ENCODE measurements at places on chromosomes 4 and X.

DNA sequence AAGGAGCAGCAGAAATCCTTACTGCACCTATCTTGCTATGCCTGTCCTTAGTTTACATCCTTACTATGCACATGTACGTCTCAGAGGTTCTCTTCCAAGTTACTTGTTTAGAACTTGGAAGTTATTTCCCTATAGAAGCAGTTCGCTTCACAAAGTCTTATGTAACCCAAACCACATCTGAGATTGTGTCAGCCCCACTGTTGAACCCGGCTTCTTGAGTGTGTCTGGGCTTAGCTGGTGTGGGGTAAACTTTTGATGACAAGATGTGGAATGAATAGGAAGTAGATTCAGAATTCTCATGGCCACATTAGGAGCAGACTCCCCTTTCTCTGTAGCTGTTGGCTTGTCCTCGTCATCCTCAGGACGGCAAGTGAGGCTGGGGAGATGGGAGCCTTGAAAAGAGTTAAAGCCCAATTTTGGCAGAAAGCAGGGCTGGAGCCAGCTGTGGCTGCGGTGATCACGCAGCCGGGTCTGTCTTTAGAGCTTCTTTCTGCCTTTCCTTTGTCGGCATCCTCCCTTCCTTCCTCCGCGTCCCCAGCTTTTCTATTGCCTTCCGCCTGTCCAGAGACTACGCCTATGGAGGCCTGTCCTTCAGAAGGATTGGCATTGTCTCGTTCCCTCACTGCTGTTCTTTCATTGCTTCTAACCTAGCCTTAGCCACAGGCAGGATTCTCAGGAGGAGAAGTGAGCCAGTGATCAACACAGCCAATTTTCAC, 23.0 kb upstream of the LIMCH1 start:
- DNase-seq: no peak

GRCh38 chr4:85475631-85476233, 782 bp downstream of the ARHGAP24 start:
- no peak for DNase-seq

- no peak for DNase-seq
These were observed 175.8 kb downstream of the RASL11B start for GRCh38 chr4:53037892-53038291.

GRCh38 chr4:91220315-91220714, 1083.5 kb upstream of the GRID2 start:
- DNase-seq: no peak

- DNase-seq: no peak
These were observed 122.2 kb upstream of the PDE5A start for GRCh38 chr4:119750771-119751170.

DNA sequence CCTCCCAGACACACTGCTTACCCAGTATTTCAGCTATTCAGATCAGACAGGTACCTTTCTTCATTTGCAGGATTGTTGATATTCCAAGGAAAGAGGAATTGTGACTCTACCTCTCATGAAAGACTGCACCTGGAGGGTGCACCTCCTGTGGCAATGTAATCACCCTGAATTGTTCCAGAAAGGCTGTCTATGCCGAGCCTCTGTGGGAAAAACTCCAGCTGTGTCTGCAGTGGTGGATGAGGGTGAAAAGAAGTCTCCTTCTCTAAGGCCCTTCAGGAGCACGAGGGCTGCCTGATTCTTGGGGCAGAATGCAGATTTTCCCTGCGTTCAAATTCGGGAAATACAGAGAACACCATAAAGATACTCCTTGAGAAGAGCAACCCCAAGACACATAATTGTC, 108.2 kb upstream of the ADAMTS3 start:
- DNase-seq: no peak

- no peak for DNase-seq
These were observed 8.8 kb upstream of the ENAM start for GRCh38 chr4:70619778-70620177.

DNA sequence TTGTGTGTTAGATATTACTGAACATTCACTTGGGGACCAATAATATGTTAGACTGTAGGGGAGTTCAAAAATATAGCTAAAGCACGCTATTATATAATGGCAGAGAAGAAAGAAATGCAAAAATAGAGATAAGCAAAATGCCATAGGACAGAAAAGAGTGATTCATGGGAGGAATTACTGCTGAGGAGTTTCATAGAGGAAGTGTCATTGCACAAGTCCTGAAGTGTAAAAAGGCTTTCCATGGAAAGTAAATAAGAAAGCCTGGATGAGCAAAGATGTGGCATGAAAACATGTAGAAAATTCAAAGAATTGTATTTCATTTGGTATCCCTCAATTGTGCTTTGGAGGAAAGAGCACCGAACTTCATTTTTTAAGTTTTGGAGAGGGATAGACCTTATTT, 14.5 kb downstream of the HMGB2 start:
- DNase-seq: no peak

DNA sequence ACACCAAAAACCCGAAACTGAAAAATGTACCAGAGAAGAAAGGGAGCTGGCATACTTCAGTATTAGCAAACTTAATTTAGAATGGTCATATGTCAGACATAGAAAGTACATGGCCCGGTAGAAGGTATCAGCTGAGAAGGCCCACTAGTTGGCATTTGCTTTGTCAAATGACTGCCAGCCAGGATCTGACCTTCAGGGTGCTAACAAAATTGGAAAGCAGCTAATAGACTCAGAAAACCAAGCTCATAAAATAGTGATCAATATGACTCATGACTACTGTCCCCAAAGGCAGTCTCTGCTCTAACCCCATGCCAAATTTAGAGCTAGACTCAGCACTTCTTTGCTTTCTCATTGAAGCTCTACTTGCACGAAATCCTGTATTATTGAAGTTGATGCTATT, 342.7 kb downstream of the PDGFC start:
- no peak for DNase-seq

GRCh38 chr4:96895826-96896225, 1055.9 kb downstream of the PDHA2 start:
- DNase-seq: no peak

GRCh38 chr4:166301266-166301665, 428.2 kb downstream of the TLL1 start:
- DNase-seq: no peak

DNA sequence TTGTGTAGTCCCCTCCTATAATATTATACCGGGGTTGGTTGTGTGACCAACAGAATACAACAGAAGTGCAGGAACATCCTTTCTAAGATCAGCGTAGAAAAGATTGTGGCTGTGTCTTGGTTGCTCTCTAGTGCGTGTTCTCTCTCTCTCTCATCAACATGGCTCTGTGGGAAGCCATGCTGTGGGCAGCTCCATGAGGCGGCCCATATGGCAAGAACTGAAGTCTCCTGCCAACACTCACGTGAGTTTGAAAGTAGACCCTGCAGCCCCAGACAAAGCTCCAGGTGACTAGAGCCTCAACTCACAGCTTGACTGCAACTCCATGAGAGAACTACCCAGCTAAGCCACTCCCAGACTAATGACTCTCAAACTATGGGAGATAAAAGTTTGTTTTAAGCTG, 118.7 kb downstream of the TSPAN5 start:
- no peak for DNase-seq

- DNase-seq: no peak
These were observed 582.6 kb upstream of the ACTRT1 start for GRCh38 chrX:128634754-128635153.

DNA sequence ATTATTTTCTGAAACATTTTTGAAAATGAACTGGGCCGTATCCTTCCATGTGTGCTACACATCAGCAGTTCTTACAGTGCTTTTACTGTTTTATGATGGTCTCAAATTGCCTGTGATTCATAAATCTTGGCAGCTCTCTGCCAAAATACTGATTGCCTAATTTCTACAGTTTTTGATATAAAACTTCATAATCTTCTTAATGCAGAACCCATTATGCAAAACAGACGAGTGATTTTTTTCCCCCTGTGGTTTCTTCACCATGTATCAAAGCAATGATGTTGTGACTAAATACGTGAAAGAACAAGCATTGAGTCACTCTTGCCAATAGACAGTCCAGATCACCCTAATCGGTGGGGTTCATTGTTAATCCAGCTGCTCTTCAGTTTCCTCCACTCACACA, 156.4 kb upstream of the WDR1 start:
- DNase-seq: no peak

DNA sequence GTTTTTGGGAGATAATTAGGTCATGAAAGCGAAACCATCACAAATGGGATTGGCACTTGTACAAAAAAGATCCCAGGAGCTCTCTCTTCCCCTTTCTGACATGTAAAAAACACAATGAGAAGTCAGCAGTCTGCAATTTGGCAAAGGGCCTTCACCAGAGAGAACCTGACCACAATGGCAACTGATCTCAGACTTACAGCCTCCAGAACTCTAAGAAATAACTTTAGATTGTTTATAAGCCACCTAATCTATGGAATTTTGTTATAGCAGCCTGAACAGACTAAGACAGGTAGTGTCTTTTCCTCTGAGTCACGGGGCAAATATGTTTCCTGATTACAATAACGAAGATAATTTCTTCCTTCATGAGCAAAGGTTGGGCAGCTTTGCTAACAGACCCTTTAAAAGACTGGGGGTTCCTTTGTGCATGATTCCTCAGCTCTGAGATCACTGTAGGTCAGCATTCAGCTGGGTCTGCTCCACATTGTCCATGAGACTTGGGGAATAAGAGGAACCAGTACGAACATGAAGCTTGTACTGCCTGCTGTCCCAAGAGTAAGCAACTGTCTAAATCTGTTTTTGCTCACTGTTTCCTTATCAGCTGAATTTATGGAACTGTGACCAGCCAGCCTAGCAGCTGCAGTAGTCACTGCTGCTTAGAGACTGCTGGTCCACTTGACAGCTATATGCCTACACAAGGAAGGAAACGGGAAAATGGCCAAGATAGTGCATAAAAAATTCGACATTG, 191.6 kb downstream of the ANAPC10 start:
- DNase-seq: no peak

DNA sequence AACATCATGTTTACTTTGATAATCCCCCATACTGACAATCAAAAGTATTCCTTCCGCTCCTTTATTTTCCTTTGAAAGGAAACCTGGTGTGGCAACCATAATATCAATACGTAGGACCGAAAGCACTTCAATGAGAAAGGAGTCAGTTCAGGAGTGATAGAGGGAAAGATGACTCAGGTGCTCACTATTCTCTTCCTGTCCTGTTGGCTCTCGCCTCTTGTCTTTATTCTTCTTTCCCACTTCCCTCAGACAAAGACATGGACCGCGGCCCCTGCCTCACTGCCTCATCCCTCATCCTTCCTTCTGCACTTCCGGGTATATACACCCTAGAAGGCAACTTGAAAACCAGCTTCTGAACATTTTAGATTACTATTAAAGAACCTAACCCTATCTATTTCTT, 49.8 kb upstream of the TNIP3 start:
- DNase-seq: no peak

- no peak for DNase-seq
These were observed 11.2 kb downstream of the C1QTNF7 start for GRCh38 chr4:15438939-15439524.

GRCh38 chr4:17721496-17722355, 59.7 kb downstream of the FAM184B start:
- no peak for DNase-seq

DNA sequence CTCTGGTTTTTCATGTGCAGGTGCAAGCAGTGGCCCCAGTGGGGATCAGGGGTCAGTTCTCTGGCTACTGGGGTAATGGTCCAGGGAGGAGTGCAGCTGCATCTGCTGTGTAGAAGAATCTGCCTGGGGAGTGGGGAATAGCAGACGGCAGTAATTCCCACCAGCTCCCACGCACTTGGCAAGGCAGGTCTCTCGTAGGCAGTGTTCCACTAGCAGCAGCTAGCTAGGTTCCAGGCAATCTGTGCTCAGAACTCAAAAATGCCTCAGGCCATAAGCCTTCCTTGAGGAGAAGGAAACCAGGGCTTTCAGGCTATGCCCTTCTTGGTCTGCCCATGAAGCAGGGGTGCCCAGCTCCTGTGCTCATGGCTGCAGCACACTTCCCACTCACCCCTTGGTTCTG, 38.8 kb downstream of the DCLK2 start:
- no peak for DNase-seq

DNA sequence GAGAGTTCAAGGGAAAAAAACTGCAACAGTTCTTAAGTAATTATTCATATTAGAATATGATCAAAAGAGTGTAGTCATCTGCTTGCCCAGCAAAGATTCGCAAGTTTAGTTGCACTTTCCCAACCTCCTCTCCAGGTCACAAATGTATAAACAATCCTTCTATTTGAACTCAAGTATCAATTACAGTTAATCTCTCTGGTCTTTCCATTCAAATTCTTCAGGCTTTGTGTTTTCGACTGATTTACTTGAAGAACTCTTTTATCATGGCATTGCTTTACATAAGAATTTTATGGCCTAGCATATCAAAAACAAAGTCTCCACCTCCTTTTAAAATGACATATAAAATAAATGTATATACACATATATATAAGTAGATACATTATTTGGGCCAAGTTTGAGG, 1009.6 kb upstream of the DIAPH2 start:
- no peak for DNase-seq

DNA sequence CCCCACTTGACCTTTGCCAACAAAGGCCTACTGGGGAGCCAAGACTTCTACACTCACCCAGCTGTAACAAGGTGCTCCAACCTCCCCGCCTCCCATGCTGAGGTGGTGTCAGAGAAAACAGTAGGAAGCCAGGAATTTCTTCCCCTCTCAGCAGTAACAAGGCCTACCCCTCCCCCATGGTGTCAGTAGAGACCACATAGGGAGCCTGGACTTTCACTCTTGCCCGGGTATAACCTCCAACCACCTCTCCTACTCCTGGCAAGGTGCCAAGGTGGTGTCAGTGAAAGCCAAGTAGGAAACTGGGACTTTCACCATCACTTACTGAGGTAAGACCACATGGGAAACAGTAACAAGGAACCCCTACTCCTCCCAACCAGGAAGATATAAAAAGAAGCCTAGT, 93.1 kb downstream of the SLC16A2 start:
- no peak for DNase-seq

- DNase-seq: no peak
These were observed 239.1 kb downstream of the EVC2 start for GRCh38 chr4:5469151-5469775.

GRCh38 chrX:15576019-15576418, 24.7 kb downstream of the ACE2 start:
- no peak for DNase-seq

DNA sequence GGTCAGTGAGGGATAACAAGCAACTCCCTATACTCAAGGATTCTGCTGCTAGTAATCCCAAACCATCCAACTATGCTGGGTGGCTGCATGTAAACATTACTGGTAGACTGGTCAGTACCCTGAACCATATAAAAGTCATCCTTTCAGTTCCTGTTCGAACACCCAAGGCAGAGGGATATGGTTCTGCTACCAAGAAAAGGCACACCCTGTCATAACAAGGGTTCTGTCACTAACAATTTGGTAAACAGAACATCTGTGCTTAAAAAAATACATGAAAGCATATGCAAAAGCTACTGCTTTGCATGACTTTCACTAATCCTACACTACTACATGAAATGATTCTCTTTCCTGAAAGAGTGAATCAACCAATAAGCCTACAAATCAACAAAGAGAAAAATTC, 76.8 kb upstream of the MCF2 start:
- no peak for DNase-seq

GRCh38 chr4:185421366-185422124, 4.2 kb downstream of the UFSP2 start:
- DNase-seq: no peak

All from stimulated activated CD4-positive, alpha-beta T cell treated with anti-CD3 and anti-CD28 coated beads, Interleukin-15, amount 100 ng/mL, for 1 hour (primary cell).